Osteoblast (primary cell): ENCODE measurements at places on chromosomes 16 and 17.

GRCh38 chr17:35725802-35726126 is 5.7 kb upstream of the RASL10B start:
- H3K4me3 ChIP-seq = no peak overlapping the region
- no peaks in the 10 kb centered on the region for H3K27me3 ChIP-seq
- H3K36me3 ChIP-seq = peaks cover 14% of the 10 kb centered on the region
- DNase-seq = peak; percentile 32

DNA sequence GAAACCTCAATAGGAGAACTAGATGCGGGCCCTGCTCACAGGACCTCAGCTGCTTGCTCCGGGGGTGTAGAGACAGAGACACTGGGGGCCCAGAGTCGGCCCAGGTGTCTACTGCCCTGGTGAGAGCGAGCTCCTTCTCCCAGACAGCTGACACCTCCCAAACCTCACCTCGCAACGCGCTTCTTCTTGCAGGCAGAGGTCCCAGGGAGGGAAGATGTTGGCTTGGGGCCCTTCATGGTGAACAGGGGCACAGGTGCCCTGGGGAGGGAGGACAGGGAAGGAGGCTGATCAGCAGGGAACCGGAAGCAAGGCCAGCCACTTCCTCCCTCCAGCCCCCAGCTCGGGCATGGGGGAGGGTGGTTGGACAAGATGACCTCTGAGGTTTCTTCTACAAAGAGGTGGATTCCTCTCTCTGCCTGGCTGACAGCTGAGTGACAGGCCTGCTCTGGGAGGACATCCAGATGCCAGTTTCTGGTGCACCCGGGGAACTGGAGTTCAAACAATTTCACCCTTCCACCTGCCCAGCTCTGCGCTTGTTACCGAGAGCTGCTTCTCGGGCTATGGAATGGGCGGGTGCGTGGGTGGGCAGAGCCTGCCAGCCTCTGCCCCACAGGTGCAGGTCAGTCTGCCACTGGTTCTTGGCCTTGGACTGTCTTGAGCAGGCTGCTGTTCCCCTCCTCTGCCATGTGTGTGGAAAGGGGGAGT is 11.7 kb upstream of the GFAP start:
- H3K27me3 ChIP-seq = no peaks in the 10 kb centered on the region
- H3K4me3 ChIP-seq = no peak overlapping the region
- DNase-seq = peak; percentile 52
- H3K4me1 ChIP-seq = no peaks in the 10 kb centered on the region
- H3K27ac ChIP-seq = no peak overlapping the region

GRCh38 chr16:70494202-70494770 is 29.1 kb downstream of the COG4 start:
- H3K4me3 ChIP-seq = no peak overlapping the region
- no peaks in the 10 kb centered on the region for H3K27me3 ChIP-seq
- no peak overlapping the region for H3K27ac ChIP-seq
- DNase-seq = no peak
- H3K4me1 ChIP-seq = no peaks in the 10 kb centered on the region

GRCh38 chr17:4616476-4616875 is 25.0 kb downstream of the ALOX15 start:
- H3K36me3 ChIP-seq = no peaks in the 10 kb centered on the region
- DNase-seq = no peak
- H3K27ac ChIP-seq = no peak overlapping the region
- H3K4me3 ChIP-seq = no peak overlapping the region
- peaks cover 21% of the 10 kb centered on the region for H3K27me3 ChIP-seq
- no peaks in the 10 kb centered on the region for H3K4me1 ChIP-seq

DNA sequence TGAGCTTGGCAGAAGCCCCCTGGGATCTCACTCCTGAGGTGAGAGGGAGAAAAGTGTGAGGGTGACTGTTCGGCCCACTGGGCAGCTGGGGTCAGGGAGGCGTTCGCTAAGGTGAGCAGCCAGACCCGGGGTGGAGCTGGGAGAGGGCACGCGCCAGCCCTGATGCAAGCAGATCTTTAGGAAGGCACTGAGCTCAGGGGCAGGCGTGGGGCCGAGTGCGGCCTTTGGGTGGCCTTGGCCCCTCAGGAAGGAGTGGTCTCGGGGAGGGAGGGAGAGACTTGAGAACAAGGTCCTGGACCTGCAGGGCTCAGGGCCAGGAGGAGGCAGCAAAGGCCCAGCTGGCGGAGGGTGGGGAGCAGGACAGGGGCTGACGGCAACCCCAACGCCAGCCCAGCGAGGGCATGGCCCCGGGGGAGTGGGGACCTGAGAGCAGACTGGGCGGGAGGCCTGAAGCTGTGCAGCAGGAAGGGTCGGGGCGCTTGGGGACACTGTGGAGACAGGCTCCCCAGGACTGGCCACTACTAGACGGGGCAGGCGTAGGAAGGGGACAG is 14.5 kb upstream of the WDR45B start:
- H3K4me3 ChIP-seq = no peak overlapping the region
- DNase-seq = peak; percentile 77
- H3K27me3 ChIP-seq = no peaks in the 10 kb centered on the region
- H3K4me1 ChIP-seq = no peaks in the 10 kb centered on the region
- no peaks in the 10 kb centered on the region for H3K36me3 ChIP-seq

DNA sequence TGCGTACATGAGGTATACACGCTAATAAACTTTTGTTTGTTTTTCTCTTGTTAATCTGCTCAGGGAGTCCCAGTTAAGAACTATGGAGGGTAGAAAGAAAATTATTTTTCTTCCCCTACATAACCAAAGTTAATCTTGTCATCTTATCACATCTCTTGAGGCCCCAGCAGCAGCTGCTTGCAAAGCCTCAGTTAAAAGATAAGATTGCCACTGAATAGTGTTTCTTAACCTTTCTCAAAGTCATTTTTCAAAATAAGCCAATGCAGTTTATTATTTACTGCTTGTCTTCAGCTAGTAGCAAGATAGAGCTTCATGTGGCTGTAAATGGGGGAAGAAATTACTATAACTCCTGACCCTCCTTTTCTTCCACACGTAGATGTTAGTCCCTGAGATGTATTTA is 21.5 kb upstream of the APOH start:
- H3K4me3 ChIP-seq = no peak overlapping the region
- no peak for DNase-seq
- H3K4me1 ChIP-seq = no peaks in the 10 kb centered on the region
- no peaks in the 10 kb centered on the region for H3K27me3 ChIP-seq
- H3K36me3 ChIP-seq = no peaks in the 10 kb centered on the region

DNA sequence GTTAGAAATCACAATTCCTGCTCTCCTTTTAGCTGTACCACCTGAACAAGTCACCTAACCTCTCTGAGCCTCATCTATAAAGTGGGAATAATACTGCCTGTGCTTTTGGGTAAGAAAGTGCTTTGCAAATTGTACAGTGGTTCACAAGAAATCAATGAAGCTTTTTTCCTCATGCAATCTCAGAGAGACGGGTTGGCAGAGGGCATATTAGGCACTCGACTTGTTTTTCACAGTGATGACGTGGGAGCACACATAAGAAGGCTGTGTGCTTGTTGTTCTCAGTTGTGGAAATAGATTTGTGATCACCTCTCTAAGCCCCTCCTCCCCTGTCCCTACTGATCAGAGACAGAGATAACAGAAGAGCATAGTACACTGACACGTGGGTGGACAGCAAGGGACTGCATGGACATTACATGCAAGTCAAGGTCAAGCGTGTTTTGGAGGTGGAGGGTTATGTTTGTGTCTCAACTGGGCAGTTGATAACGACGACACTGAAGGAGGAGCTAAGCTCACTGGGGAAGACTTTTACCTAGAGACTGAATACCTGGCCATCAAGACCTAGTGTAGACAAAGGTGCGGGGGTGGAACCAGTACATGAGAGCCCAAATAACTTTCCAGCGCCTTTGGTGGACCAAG is 1.7 kb upstream of the GPT2 start:
- H3K27ac ChIP-seq = no peak overlapping the region
- peaks cover 20% of the 10 kb centered on the region for H3K27me3 ChIP-seq
- H3K36me3 ChIP-seq = no peaks in the 10 kb centered on the region
- H3K4me3 ChIP-seq = no peak overlapping the region
- peaks cover 7% of the 10 kb centered on the region for H3K4me1 ChIP-seq

DNA sequence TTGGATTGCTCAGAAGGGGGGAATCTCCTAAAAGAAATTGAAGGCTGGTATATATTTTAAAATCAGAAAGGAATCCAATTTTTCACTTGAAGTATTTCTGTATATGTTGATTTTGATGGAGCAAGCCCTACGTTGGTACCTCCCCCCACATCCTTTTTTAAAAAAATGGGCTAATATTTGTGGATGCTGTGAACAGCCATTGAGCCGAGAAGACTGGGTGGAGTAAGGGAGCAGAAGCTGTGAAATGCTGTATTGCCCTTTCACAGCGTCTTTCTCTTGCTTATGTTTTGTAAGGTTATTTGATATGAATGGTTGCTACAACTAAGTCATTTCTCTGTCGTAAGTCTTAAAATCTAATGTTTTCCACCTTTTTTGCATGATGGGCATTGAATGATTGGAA is 2.3 kb downstream of the PAFAH1B1 start:
- H3K36me3 ChIP-seq = no peaks in the 10 kb centered on the region
- H3K4me3 ChIP-seq = peak overlapping the region; percentile 99
- H3K27me3 ChIP-seq = no peaks in the 10 kb centered on the region
- H3K4me1 ChIP-seq = peaks cover 18% of the 10 kb centered on the region

DNA sequence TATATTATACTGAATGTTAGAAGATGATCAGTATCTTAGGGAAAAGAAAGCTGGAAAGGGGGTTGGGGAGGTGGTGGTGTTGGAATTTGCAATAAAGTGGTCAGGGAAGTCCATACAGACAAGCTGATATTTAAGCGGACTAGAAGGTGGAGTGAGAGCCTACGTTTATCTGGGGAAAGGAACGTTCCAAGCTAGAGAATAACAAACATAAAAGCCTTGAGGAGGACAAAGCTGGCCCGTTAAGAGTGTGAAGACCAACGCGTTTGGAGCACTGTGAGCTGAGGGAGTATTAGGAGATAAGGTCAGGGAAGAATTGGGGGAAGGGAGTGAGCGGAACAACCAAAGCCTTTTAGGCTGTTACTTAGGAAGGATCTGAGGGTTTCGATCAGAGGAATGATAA is 1.4 kb downstream of the DDX42 start:
- peaks cover 29% of the 10 kb centered on the region for H3K36me3 ChIP-seq
- peak overlapping the region; percentile 81 for H3K4me3 ChIP-seq
- DNase-seq = no peak
- peak overlapping the region; percentile 98 for H3K27ac ChIP-seq

DNA sequence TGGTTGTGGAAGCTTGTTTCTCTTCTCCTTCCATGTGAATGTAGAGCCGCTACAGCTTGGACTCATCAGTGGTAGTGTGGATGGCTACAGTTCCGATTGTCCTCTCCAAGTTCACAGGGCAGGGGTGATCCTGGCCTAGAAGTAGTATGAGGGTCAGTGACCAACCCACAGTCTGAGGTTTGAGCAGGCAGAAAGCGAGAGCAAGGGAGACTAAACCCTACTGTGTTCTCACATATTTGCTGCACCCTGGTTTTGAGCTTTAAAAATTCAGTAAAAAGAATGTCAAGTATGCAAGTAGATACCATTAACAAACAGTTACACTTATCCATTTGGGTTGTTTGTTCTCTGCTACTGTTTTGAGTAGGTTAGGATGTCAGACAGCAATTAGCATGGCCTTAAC is 148.9 kb downstream of the MRTFB start:
- no peaks in the 10 kb centered on the region for H3K27me3 ChIP-seq
- no peaks in the 10 kb centered on the region for H3K36me3 ChIP-seq
- H3K4me3 ChIP-seq = no peak overlapping the region
- DNase-seq = no peak
- H3K4me1 ChIP-seq = no peaks in the 10 kb centered on the region
- H3K27ac ChIP-seq = no peak overlapping the region

GRCh38 chr16:78900044-78900811 is 700.3 kb downstream of the MAF start:
- H3K36me3 ChIP-seq = no peaks in the 10 kb centered on the region
- no peak overlapping the region for H3K27ac ChIP-seq
- H3K4me1 ChIP-seq = no peaks in the 10 kb centered on the region
- no peak for DNase-seq

DNA sequence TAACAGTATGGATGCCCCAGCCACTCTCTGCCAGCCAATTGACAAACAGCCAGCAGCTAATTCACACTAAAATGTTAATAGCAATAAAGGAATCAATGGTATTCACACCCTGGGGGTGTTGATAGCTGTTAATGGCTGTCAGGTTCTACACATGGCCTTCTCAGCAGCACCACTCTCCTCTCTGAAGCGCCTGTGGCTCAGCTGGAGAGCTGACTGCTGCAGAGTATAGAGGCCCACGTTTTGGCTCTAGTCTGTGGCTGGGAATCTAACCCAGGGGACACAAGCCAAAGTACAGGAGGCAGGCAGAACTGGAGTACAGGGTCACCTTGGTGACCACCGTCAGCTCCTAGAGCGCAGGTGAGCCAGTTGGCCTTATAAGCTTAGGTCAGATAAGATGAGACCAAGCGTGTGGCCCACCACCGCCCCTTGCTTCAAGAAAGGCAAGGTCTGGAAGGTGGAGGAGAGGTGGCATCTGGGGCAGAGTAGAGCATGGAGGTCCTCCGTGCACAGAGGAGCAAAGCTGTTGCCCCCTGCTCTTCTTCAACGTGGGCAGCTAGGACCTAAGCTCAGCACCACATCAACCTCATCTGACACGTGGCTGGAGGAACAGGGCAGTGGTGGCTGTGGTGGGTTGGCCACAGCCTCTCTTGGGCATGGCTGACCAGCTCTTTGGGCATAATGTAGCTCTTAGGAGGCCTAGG is 25.4 kb downstream of the CCR7 start:
- peaks cover 46% of the 10 kb centered on the region for H3K4me1 ChIP-seq
- H3K27me3 ChIP-seq = no peaks in the 10 kb centered on the region
- DNase-seq = no peak
- H3K27ac ChIP-seq = peak overlapping the region; percentile 99
- H3K36me3 ChIP-seq = no peaks in the 10 kb centered on the region
- no peak overlapping the region for H3K4me3 ChIP-seq
